Activated naive CD8-positive, alpha-beta T cell treated with anti-CD3 and anti-CD28 coated beads, Interleukin-2, amount 10 ng/mL, durations not matched to agents 7 days and 5 days (primary cell): ENCODE measurements at places on chromosomes 12 and 14. TPM values are rescaled to one million over a fixed set of nuclear protein-coding genes. Genes with fewer than 3 reads are reported as not detected.

DNA sequence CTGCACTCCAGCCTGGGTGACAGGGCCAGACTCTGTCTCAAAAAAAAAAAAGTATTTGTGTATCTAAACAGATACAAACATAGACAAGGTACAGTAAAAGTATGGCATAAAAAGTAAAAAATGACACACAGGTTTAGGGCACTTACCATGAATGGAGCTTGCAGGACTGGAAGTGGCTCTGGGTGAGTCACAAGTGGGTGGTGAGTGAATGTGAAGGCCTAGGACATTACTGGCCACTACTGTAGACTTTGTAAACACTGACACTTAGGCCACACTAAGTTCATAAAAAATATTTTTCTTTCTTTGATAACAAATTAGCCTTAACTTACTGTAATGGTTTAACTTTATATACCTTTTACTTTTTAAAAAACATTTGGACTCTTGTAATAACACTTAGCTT, 38.0 kb upstream of the EIF5 start:
- no peak overlapping the region for H3K27ac ChIP-seq
- H3K36me3 ChIP-seq: no peaks in the 10 kb centered on the region
- no peak overlapping the region for H3K4me3 ChIP-seq
- no peaks in the 10 kb centered on the region for H3K4me1 ChIP-seq
- peaks cover 19% of the 10 kb centered on the region for H3K27me3 ChIP-seq

GRCh38 chr12:12201274-12201758, 65.5 kb downstream of the LRP6 start:
- no peaks in the 10 kb centered on the region for H3K4me1 ChIP-seq
- no peak for DNase-seq
- no peak overlapping the region for H3K4me3 ChIP-seq
- no peak overlapping the region for H3K27ac ChIP-seq
- H3K36me3 ChIP-seq: peaks cover 5% of the 10 kb centered on the region
- H3K27me3 ChIP-seq: peaks cover 59% of the 10 kb centered on the region

- H3K4me3 ChIP-seq: no peak overlapping the region
- DNase-seq: no peak
- H3K36me3 ChIP-seq: peaks cover 3% of the 10 kb centered on the region
- no peaks in the 10 kb centered on the region for H3K27me3 ChIP-seq
- H3K4me1 ChIP-seq: peaks cover 8% of the 10 kb centered on the region
Observed at GRCh38 chr12:92065018-92065499, 80.6 kb downstream of the BTG1 start.

TMTC1 gene
- total RNA-seq: not detected

DNA sequence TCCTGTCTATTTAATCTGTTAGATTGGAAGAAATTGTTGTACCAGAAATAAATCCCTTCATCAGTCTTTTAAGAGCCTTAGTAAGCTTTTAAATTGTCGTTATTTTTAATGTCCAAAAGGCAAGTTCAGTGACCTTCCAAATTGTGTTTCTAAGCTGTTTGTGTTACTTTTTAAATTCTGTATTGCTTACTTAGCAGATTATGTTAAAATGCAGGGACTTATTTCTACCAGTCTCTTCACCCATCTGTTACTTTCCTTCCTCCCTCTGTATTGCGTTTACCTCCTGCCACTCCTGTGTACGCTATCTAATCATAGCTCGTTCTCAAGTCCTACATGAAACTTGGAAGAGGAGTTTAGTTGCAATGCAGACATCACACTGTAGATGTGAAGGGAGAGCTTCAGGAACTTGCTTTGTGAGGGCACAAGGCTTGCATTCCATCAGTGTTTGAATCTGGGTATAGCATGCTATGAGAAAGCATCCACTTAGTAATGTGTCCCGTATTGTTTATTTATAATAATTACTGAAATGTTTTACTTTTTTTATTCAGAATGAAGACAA, 406.5 kb upstream of the RGS6 start:
- no peak for DNase-seq

DNA sequence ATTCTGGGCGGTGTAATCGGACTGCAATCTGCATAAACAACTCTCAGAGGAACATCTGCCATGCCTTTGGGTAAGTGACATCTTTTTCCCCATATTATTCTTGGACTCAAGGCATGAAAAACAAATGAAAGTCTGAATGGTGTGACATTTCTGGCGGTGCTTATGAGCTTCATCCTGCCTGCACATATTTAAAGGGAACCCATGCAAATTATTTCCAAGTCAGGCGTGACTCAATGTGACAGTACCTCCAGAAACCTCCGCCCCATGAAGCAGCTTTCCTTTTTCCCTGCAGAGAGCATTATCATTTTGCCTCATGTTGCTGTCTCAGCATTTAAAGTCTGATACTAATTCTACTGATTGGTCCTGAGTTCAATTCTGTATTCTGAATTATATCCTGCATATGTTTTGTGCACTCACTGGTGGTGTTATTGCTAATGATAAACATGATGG, 585.4 kb downstream of the SNAPC1 start:
- no peak overlapping the region for H3K27ac ChIP-seq
- no peaks in the 10 kb centered on the region for H3K4me1 ChIP-seq
- no peaks in the 10 kb centered on the region for H3K27me3 ChIP-seq
- no peak overlapping the region for H3K4me3 ChIP-seq

- DNase-seq: no peak
- H3K4me3 ChIP-seq: no peak overlapping the region
- H3K27ac ChIP-seq: no peak overlapping the region
- no peaks in the 10 kb centered on the region for H3K27me3 ChIP-seq
- H3K36me3 ChIP-seq: no peaks in the 10 kb centered on the region
- H3K4me1 ChIP-seq: no peaks in the 10 kb centered on the region
Observed at GRCh38 chr12:40684986-40685385, 7.3 kb upstream of the CNTN1 start.

OAS3 gene
- total RNA-seq: 221 TPM

BMP4 gene
- 0.42 TPM for total RNA-seq

- H3K27ac ChIP-seq: no peak overlapping the region
- peak overlapping the region; percentile 25 for H3K4me3 ChIP-seq
- no peaks in the 10 kb centered on the region for H3K36me3 ChIP-seq
- DNase-seq: peak; percentile 32
Observed at GRCh38 chr12:29782871-29783772, 620 bp downstream of the TMTC1 start.

GPR135 gene
- total RNA-seq: 2.4 TPM

AQP6 gene
- not detected for total RNA-seq

ARMH4 gene
- total RNA-seq: not detected

DNA sequence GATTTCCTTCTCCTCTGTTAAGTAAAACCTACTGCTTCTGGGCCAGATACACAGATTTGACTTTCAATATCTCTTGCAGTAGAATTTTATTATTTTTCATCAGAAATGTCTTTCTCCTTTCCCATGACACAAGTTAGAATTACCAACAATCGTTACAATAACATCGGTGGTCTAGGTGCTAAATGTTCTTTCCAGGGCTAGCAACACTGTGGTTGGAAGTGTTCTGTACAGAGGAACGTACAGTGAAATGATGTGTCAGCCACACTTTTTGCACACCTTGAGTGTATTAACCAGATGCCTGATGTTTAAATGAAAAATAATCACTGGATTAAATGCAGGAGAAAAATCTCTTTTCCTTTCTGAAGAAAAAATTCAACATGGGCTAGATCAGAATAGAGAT, 27.7 kb upstream of the KLRD1 start:
- no peak for DNase-seq
- no peaks in the 10 kb centered on the region for H3K27me3 ChIP-seq
- H3K4me1 ChIP-seq: peaks cover 10% of the 10 kb centered on the region
- no peak overlapping the region for H3K27ac ChIP-seq
- H3K4me3 ChIP-seq: no peak overlapping the region

DNA sequence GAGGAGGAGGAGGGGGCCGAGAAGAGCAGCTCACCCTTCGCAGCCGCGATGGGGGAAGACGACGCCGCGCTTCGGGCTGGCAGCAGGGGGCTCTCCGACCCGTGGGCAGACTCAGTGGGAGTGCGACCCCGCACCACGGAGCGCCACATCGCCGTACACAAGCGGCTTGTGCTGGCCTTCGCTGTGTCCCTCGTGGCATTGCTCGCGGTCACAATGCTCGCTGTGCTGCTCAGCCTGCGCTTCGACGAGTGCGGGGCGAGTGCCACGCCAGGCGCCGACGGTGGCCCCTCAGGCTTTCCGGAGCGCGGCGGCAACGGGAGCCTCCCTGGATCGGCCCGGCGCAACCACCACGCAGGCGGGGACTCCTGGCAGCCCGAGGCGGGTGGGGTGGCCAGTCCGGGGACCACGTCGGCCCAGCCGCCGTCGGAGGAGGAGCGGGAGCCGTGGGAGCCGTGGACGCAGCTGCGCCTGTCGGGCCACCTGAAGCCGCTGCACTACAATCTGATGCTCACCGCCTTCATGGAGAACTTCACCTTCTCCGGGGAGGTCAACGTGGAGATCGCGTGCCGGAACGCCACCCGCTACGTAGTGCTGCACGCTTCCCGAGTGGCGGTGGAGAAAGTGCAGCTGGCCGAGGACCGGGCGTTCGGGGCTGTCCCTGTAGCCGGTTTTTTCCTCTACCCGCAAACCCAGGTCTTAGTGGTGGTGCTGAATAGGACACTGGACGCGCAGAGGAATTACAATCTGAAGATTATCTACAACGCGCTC, 745 bp downstream of the TRHDE start:
- DNase-seq: no peak
- no peak overlapping the region for H3K27ac ChIP-seq
- peaks cover 61% of the 10 kb centered on the region for H3K27me3 ChIP-seq
- peaks cover 3% of the 10 kb centered on the region for H3K4me1 ChIP-seq
- H3K36me3 ChIP-seq: no peaks in the 10 kb centered on the region

DNA sequence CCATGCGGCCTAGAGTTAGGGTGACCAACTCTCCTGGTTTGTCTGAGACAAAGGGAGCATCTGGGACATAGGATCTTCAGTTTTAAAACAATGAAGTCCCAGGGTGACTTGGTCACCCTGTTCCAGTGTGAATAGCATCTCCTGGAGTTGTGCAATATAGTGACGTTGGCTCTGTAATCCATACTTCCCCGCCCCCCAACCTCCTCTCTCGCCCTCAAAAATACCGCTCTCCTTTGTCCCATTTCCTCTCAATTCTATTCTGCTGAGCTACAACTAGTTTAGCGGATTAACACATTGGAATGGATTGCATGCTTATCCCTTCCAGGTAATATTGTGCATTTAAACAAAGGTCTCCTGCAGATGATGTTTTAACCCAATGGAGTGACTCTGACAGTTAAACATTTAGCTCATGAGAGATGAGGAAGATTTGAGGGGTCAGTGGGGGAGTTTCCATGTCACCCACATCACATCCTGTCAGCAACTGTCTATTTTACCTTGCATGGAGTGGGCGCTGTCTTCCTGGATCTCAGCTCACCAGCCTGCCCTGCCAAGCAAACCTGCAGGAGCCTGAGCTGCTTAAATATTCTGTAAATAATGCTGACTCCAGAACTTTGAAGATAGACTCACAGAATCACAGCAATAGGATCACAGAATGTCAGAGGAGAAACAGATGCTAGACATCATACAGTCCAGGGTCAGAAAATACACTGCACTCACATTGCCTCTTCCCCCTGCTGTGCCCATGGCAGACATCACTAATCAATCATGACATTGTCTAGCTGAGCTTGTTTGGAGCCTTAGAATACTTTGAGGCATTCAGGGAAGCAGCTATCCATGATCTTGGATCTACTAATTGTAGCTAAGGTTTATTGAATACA, 43.0 kb downstream of the MAP1LC3B2 start:
- peaks cover 27% of the 10 kb centered on the region for H3K4me1 ChIP-seq
- H3K36me3 ChIP-seq: no peaks in the 10 kb centered on the region
- peaks cover 2% of the 10 kb centered on the region for H3K27me3 ChIP-seq
- H3K4me3 ChIP-seq: no peak overlapping the region
- no peak overlapping the region for H3K27ac ChIP-seq

DNA sequence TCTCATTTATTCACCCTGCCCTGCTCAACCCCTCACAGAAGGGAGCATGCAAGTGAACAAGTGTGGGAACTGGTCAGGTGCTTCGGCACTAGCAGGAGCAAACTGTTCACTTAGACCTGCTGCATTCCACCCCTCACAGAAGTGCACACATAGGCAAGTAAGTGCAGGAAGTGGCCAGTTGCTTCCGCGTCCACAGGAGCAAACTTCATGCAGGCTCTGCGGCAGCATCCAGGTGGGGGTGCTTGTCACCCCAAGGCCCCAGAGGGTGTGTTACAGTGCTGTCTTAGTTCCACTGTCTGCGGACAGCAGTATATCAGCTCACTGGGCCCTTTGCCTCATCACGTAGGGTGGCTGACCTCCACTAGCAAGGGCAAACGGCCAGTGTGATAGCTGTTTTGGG, 167.3 kb upstream of the AVPR1A start:
- H3K27me3 ChIP-seq: peaks cover 8% of the 10 kb centered on the region
- no peak overlapping the region for H3K27ac ChIP-seq
- no peak for DNase-seq
- no peaks in the 10 kb centered on the region for H3K36me3 ChIP-seq
- H3K4me1 ChIP-seq: no peaks in the 10 kb centered on the region

GRCh38 chr12:119432949-119433348, 98.4 kb downstream of the CCDC60 start:
- no peaks in the 10 kb centered on the region for H3K4me1 ChIP-seq
- no peak overlapping the region for H3K4me3 ChIP-seq
- peaks cover 2% of the 10 kb centered on the region for H3K27me3 ChIP-seq
- no peak overlapping the region for H3K27ac ChIP-seq
- no peak for DNase-seq
- H3K36me3 ChIP-seq: no peaks in the 10 kb centered on the region

GRCh38 chr14:22233377-22233776, 355.6 kb downstream of the DAD1 start:
- no peaks in the 10 kb centered on the region for H3K36me3 ChIP-seq
- DNase-seq: no peak
- no peak overlapping the region for H3K27ac ChIP-seq
- no peaks in the 10 kb centered on the region for H3K27me3 ChIP-seq
- no peak overlapping the region for H3K4me3 ChIP-seq
- H3K4me1 ChIP-seq: peaks cover 2% of the 10 kb centered on the region

DNA sequence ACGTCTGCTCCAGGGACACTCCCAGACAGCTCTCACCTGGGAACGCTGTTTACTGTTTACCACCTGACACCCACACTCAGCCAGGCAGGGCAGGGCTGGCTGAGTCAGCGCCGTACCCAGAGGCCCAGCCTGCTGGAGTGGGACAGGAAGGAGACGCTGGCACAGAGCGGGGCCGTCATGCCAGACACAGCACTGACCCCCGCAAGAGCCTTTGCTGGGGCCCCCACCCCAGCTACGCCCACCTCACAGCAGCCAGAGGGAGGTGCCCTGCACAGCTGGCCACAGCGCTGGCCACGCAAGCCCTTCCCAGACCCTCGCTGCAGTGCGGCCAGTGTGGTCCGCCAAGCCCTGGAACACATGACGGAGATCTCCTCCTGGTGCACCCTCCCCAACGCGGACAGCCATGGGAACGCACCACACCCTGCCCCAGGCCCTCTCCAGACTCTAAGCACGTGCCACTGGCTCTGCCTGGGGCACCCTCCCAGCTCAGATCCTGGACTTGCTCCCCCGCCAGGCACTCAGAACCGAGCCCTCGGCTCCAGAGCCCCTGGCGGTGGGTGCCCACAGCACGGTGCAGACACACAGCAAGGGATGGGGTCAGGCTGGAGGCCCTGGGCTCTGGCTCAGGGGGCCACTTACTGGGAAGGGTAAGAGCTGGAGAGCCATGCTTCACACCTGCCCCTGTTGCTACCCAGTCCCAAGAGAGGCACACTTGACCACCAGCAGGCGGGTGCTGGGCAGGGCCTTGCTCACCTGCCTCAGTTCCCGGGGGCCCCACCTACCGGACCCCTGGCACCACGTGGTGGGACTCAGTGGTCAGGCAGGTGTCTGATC, 5.7 kb downstream of the AHNAK2 start:
- H3K4me1 ChIP-seq: peaks cover 5% of the 10 kb centered on the region
- H3K36me3 ChIP-seq: no peaks in the 10 kb centered on the region
- H3K27me3 ChIP-seq: peaks cover 25% of the 10 kb centered on the region
- H3K27ac ChIP-seq: no peak overlapping the region
- no peak overlapping the region for H3K4me3 ChIP-seq

- H3K4me3 ChIP-seq: no peak overlapping the region
- DNase-seq: no peak
- no peaks in the 10 kb centered on the region for H3K36me3 ChIP-seq
- H3K4me1 ChIP-seq: peaks cover 12% of the 10 kb centered on the region
- H3K27me3 ChIP-seq: peaks cover 8% of the 10 kb centered on the region
- no peak overlapping the region for H3K27ac ChIP-seq
Observed at GRCh38 chr14:89907655-89908054, 46.9 kb downstream of the EFCAB11 start.
